ENCODE measurements at places on chromosomes 2 and 18. TPM values are rescaled to one million over a fixed set of nuclear protein-coding genes. Genes with fewer than 3 reads are reported as not detected.

Gene CHMP3
- 62.2 TPM for total RNA-seq

Gene FARSB
- total RNA-seq, result 18.0 TPM

Gene TWIST2
- 58.7 TPM for total RNA-seq

Gene KRTCAP3
- not detected for total RNA-seq

Gene TEX44
- not detected for total RNA-seq

Gene STRN
- 16.4 TPM for total RNA-seq

Gene CD8A
- not detected for total RNA-seq

Gene GULP1
- total RNA-seq, result 118 TPM

Gene SLC25A52
- total RNA-seq, result not detected

Gene LYPD6B
- total RNA-seq, result 3.0 TPM

Gene SPATA3
- total RNA-seq, result not detected

Gene COL6A3
- total RNA-seq, result 1,329 TPM

Gene SAG
- total RNA-seq, result not detected

Gene CTIF
- total RNA-seq, result 86.4 TPM

Gene BOLL
- not detected for total RNA-seq

Gene MC5R
- total RNA-seq, result not detected

Gene GKN1
- total RNA-seq, result 0.32 TPM

Gene NAT8
- total RNA-seq, result not detected

Gene ABCG8
- total RNA-seq, result not detected

Gene RELCH
- 50.1 TPM for total RNA-seq

Gene SCG2
- total RNA-seq, result 0.97 TPM

Gene TMEM247
- total RNA-seq, result 0.32 TPM

Gene TGFBRAP1
- 29.4 TPM for total RNA-seq

Gene SCN9A
- 72.1 TPM for total RNA-seq
